Uterus (tissue), 4 donors: ENCODE measurements at places on chromosomes 4 and X. TPM values are rescaled to one million over a fixed set of nuclear protein-coding genes. Genes with fewer than 3 reads are reported as not detected.

DNA sequence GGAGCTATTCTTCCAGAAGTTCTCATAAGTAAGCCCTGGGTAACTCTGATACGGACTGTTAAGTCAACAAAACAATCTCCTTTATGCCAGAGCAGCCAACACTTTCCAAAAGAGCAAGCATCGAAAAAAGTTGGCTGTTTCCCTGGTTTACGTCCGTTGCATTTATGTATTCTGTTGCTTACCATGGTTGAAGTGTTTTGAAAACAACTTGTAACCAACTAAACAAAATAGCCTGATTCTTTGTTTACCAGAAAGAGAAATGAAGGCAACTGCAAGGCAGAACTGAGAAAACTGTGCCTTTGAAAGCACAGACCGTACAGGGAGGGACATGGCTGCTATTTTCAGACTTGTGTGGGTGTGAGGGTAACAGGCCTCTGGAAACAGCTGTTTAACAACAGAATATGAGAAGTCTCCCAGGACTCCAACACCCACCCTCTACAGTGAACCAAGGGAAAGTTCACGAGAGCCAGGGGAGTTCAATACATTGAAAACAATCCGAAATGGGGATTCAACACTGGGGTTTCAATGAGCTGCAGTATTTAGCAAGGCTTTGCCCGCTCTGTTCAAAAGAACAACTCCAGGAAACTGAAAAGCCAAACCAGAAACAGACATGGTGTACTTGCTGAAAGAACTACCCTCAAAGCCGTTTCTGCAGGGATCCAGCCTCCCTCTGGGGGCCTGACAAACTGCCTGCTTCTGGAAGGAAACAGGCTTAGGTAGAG, 95.8 kb upstream of the EGFL6 start:
- no peak overlapping the region for H3K4me3 ChIP-seq
- DNase-seq: no peak
- H3K36me3 ChIP-seq: no peaks in the 10 kb centered on the region
- no peaks in the 10 kb centered on the region for H3K27me3 ChIP-seq
- peak overlapping the region; percentile 73 for H3K27ac ChIP-seq

DNA sequence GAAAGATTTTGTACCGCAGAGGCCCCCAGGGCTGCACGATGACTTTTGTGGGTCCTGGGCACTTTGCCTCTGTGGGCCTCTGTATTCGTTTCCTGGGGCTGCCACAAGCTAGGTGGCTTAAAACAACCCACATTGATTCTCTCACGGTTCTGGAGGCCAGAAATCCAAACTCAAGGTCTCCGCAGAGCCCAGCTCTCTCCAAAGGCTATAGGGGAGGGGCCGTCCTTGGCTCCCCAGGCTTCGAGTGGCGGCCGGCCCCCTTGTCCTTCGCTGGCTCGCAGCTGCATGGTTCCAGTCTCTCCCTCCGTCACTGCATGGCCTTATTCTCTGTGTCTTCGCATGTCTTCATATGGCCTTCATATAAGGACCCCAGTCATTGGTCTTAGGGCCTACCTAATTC, 241.2 kb downstream of the EVC2 start:
- no peaks in the 10 kb centered on the region for H3K4me1 ChIP-seq
- no peak overlapping the region for H3K4me3 ChIP-seq
- no peaks in the 10 kb centered on the region for H3K27me3 ChIP-seq
- no peak overlapping the region for H3K27ac ChIP-seq
- no peaks in the 10 kb centered on the region for H3K36me3 ChIP-seq

GRCh38 chrX:139204571-139204897, 326.0 kb upstream of the F9 start:
- DNase-seq: no peak
- no peaks in the 10 kb centered on the region for H3K36me3 ChIP-seq
- H3K27ac ChIP-seq: no peak overlapping the region

GRCh38 chr4:137156054-137156453, 376.2 kb downstream of the PCDH18 start:
- no peak overlapping the region for H3K4me3 ChIP-seq
- DNase-seq: no peak
- H3K27me3 ChIP-seq: no peaks in the 10 kb centered on the region
- no peak overlapping the region for H3K27ac ChIP-seq
- no peaks in the 10 kb centered on the region for H3K36me3 ChIP-seq

GRCh38 chr4:163332526-163333406, at the start of gene NPY1R:
Gene NPY1R (minus strand): TSS chr4:163332596. CDS start chr4:163326554, 6,042 bp downstream.
- peak within 1 kb of the TSS; percentile 36 for H3K4me3 ChIP-seq
- H3K27ac ChIP-seq: peak within 1 kb of the TSS; percentile 55
- no peaks in the 10 kb centered on the region for H3K36me3 ChIP-seq
- H3K27me3 ChIP-seq: no peaks in the 10 kb centered on the region
- no peaks in the 10 kb centered on the region for H3K4me1 ChIP-seq

DNA sequence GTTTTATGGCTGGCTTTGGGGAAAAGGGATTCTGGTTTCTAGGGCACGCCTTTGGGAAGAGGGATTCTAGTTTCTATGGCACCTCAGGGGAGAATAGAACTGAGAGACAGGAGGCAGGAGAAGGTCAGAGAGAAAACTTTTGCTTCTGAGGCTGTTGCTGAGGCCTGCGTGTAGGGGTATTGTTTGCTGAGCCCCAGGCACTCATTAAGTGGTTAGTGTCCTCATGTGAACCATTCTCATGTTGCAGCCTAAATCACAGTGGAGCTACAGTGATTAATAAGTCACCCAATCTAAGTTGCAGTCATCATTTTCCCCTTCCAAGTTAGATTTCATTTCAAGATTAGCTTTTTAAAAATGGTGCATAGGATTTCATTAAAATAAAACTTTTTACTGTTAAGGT, 29.0 kb downstream of the VCX3A start:
- no peaks in the 10 kb centered on the region for H3K27me3 ChIP-seq
- no peaks in the 10 kb centered on the region for H3K36me3 ChIP-seq
- no peak overlapping the region for H3K4me3 ChIP-seq
- no peak for DNase-seq
- no peaks in the 10 kb centered on the region for H3K4me1 ChIP-seq
- no peak overlapping the region for H3K27ac ChIP-seq

- H3K27me3 ChIP-seq: no peaks in the 10 kb centered on the region
- H3K27ac ChIP-seq: no peak overlapping the region
- H3K36me3 ChIP-seq: no peaks in the 10 kb centered on the region
- H3K4me3 ChIP-seq: no peak overlapping the region
- DNase-seq: no peak
- H3K4me1 ChIP-seq: no peaks in the 10 kb centered on the region
Observed at GRCh38 chr4:175542786-175543185, 269.3 kb downstream of the GPM6A start.

- no peak overlapping the region for H3K27ac ChIP-seq
- H3K27me3 ChIP-seq: no peaks in the 10 kb centered on the region
Observed at GRCh38 chr4:147326591-147326990, 154.3 kb upstream of the EDNRA start.

GRCh38 chr4:26466578-26467270, 23.6 kb downstream of the CCKAR start:
- H3K4me3 ChIP-seq: no peak overlapping the region
- no peak for DNase-seq
- H3K27me3 ChIP-seq: no peaks in the 10 kb centered on the region
- no peaks in the 10 kb centered on the region for H3K4me1 ChIP-seq
- H3K36me3 ChIP-seq: no peaks in the 10 kb centered on the region
- no peak overlapping the region for H3K27ac ChIP-seq

DNA sequence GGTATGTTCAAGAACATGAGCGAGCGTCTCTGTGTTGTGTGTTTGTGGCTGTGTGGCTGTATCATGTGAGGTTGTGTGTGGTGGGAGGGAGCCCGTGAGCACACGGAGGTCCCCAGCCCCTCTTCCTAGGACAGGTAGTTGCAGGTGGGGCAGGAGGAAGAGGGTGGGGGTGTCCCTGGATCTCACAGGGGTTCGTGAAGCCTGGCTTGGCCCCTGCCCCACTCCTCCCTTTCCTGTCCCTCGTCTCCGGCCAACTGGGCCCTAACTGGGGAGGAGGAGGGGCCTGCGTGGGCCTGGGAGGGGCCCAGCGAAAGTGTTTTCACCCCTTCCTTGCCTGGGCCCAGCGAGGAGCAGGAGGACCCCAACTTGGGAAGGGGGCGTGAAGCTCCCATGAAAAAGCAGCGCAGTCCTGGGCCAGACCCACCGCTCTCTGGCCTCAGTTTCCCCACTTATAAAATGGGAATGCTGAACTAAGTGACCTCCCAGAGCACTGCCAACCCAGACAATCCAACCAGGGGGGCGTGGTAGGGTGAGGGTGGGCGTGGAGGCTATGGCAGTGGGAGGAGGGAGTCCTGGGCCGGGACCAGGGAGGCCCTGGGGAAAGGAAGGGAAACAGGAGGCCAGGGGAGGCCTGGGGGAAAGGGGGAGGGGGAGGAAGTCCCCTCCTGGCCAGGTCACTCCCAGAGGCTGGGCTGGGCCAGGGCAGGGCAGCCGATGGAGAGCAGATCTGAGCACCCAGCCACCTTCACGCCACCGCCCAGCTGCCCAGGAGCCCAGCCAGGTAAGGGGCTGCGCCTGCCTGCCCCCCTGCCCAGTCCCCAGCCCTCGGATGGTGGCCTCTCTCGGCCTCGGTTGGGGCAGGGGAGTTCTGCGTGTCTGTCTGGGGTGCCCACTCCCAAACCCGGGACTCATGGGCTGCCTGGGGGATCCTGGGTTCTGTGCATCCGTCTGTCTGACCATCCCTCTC, at the start of gene AVPR2:
TSS of gene AVPR2 (plus strand) at position 683 of the 967 bp plus-strand sequence. CDS start 473 bp downstream, outside the sequence.
- no peaks in the 10 kb centered on the region for H3K27me3 ChIP-seq
- no peak for DNase-seq
- no peaks in the 10 kb centered on the region for H3K4me1 ChIP-seq

Gene MAGEB17
- not detected for total RNA-seq

DNA sequence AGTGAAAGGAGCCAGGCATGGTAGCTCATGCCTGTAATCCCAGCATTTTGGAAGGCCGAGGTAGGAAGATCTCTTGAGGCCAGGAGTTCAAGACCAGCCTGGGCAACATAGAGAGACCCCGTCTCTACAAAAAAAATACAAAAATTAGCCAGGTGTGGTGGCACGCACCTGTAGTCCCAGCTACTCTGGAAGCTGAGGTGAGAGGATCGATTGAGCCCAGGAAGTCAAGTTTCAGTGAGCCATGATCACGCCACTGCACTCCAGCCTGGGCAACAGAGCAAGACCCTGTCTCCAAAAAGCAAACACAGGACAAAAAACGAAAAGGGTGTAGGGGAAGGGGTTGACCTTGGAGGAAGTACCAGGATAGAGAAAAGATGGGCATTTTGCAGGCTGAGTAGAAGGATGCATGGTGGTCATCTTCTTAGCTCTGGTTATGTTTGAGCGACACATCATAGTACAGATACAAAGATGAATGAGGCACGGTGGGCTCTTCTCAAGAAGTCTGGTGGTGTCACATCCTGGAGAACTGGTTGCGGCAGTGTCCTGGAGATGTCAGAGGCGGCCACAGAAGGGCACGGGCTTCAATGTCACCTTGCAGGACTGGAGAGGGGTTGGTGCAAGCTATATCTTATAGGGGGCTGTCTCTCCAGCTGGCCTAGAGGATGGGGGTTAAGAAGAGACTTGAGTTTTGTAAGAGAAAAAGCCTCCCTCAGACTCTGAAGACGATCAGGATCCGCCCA, 32.0 kb downstream of the SLC25A5 start:
- H3K4me1 ChIP-seq: no peaks in the 10 kb centered on the region
- no peak overlapping the region for H3K27ac ChIP-seq
- no peak overlapping the region for H3K4me3 ChIP-seq
- DNase-seq: no peak
- H3K27me3 ChIP-seq: no peaks in the 10 kb centered on the region

GRCh38 chr4:115844180-115844579, 730.8 kb upstream of the NDST4 start:
- no peaks in the 10 kb centered on the region for H3K4me1 ChIP-seq
- no peak for DNase-seq
- no peaks in the 10 kb centered on the region for H3K36me3 ChIP-seq
- no peak overlapping the region for H3K27ac ChIP-seq

DNA sequence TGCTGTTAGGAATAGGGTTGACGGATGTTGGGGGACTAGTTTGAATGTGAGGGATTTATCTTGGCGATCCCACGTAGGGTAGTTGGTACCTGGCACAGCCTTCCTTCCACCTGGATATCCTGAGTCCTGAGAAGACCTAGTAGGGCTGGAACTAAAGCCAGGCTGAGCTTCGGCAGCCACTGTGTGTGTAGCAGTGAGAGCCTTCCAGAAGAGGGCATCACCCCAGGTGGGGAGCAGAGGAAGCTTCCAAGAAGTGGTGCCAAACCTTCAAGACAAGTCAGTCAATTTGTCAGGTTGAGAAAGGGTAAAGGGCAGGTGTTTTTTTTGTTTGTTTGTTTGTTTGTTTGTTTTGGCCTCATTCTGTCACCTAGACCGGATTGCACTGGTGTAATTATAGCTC, 1.2 kb upstream of the FGFBP2 start:
- no peaks in the 10 kb centered on the region for H3K27me3 ChIP-seq
- no peak overlapping the region for H3K27ac ChIP-seq
- DNase-seq: no peak
- H3K4me1 ChIP-seq: no peaks in the 10 kb centered on the region
- H3K4me3 ChIP-seq: no peak overlapping the region

GRCh38 chr4:98728433-98728832, 70.0 kb upstream of the TSPAN5 start:
- DNase-seq: no peak
- no peak overlapping the region for H3K4me3 ChIP-seq
- no peak overlapping the region for H3K27ac ChIP-seq
- no peaks in the 10 kb centered on the region for H3K36me3 ChIP-seq

Gene VSIG1
- total RNA-seq: not detected

DNA sequence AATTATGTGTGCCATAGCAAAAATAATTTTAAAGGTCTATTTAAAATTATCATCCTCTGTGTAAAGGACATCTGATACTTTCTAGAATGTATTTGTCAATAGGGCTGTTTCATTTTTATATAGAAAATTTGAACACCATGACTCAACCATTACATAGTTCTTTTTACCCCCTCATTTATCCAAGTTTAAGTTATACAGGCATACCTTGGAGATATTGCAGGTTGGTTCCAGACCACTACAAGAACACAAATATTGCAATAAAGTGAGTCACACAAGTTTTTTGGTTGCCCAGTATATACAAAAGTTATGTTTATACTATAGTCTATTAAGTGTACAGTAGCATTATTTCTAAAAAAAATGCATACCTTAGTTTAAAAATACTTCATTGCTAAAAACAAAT, 130.4 kb downstream of the MSL3 start:
- no peaks in the 10 kb centered on the region for H3K36me3 ChIP-seq
- H3K27ac ChIP-seq: no peak overlapping the region
- no peaks in the 10 kb centered on the region for H3K4me1 ChIP-seq
- no peaks in the 10 kb centered on the region for H3K27me3 ChIP-seq

- H3K4me1 ChIP-seq: no peaks in the 10 kb centered on the region
- H3K4me3 ChIP-seq: no peak overlapping the region
- DNase-seq: no peak
- no peaks in the 10 kb centered on the region for H3K27me3 ChIP-seq
- H3K27ac ChIP-seq: no peak overlapping the region
Observed at GRCh38 chrX:152632445-152633097, 5.1 kb upstream of the GABRQ start.

- H3K27me3 ChIP-seq: no peaks in the 10 kb centered on the region
- DNase-seq: no peak
- no peak overlapping the region for H3K4me3 ChIP-seq
- no peaks in the 10 kb centered on the region for H3K36me3 ChIP-seq
- H3K27ac ChIP-seq: no peak overlapping the region
Observed at GRCh38 chr4:110163327-110164069, 34.9 kb downstream of the ELOVL6 start.
